ENCODE measurements at places on chromosomes 4 and X. TPM values are rescaled to one million over a fixed set of nuclear protein-coding genes. Genes with fewer than 3 reads are reported as not detected.

GRCh38 chr4:121957266-121957665, 5.4 kb upstream of the TRPC3 start:
- no peak for DNase-seq

The CD40LG gene
- 0.21 TPM for polyA plus RNA-seq

DNA sequence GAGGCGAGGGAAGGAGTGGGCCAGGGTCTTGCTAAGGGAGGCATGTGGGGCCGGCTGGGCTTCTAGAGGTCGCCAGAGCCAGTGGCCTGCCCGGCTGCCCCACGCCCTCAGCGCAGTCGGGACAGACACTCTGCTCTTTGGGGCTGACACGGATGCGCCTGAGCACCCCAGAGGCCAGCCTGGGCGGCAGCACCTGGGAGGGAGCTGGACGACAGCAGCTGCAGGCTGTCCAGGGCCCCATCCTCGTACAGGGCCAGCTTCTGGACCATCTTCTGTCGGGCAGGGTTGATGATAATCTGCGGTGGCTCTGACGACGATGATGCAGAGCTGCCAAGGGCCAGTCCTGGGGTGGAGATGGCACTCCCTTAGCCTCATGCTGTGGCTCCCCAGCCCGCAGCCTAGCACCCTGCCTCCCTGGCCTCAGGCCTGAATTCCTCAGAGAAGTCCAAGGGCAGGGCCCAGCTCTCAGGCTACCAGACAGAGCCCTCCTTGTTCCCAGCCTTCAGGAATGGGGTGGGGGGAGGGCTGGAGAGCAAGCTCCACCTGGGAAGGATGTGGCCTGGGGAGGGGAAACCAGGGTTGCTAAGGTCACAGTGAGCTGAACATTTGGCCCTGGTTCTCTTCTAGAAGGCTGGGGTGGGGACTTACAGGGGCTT, 7.2 kb downstream of the IRAK1 start:
- no peak for DNase-seq

The GPR50 gene
- polyA plus RNA-seq = 0.06 TPM

The HSFX2 gene
- polyA plus RNA-seq = 0.71 TPM

DNA sequence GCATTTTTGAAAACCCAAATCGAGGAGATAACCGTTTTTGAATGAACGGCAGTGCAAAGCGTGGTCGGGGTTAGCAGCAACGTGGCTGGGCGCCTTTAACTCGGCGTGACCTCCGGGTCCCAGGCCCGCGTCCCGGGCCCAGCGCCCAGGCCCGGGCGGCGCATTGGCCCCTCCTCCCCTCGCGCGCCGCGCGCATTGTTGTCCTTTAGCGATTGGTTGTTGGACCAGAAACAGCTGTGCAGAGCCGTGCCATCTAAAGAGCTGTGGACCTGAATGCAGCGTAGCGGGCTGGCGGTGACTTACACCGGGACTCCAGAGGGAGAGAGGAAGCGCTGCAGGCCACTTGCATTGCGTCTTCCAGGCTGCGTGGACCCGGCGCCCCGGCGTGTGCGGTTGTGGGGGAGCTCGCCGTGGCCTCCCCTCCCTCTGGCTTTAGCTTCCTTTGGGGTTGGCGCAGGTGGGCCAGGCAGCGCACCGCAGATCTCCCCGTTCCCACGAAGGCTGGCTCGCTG, at the start of gene STOX2:
STOX2 (plus strand) TSS at position 227 of the 512 bp plus-strand sequence. CDS start 1,484 bp downstream, outside the sequence.
- no peak for DNase-seq

DNA sequence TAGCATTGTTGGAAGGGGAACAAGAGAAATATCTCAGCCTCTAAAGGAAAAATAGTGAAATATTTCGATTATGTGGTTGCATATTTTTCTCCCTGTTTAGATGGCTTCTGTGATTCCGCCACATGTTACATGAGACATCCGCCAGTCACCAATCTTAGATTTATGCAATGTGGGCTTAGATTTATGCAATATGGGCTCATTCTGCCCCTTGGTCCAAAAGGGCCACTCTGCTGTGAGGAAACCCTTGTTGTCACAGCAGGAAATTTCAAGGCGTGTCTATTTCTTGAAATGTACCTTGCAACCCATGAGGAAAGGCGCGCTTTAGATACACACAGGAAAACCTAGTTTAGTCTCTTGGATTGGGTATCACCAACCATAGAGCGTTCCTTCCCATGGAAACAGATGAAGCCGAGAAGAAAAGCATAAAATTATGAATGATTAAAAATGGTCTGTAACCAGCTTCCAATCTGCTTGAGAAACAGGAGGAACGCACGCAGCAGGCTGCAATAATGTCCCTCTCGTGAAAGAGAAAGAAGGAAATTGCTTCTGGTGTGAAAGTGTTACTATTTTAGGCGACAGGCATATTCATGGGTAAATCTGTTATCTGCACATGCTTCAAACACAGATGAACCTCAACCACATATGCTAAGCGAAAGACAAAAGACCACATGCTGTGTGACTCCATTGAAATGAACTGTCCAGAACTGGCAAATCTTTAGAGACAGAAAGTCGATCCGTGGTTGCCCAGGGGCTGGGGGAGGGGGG, 3.7 kb downstream of the RS1 start:
- no peak for DNase-seq

The FAM9B gene
- 0.24 TPM for polyA plus RNA-seq

GRCh38 chr4:48017108-48017571, 568 bp downstream of the NIPAL1 start:
- no peak for DNase-seq

The UGT2B11 gene
- polyA plus RNA-seq = 1.8 TPM

The YTHDC1 gene
- 175 TPM for polyA plus RNA-seq

DNA sequence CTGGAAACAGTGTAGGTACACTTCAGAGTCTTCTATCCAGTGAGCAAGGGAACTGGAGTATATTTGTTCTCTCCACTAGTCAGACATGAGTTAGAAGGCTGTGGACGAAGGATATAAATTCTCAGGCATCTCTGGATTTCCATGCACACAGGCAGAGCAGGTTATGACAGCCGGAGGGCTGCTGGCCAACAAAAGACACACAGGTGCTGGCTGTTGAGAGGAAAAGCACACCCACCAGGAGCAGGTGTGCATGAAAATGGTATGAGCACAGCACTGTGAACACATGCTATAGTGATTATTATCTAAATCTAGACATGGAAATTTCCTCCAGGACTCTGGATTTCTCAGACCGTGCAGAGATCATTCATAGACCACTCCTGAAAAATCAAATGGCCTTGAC, 444.7 kb upstream of the RPS6KA3 start:
- DNase-seq = no peak

- DNase-seq = no peak
Observed at GRCh38 chr4:884259-884658, 47.9 kb downstream of the GAK start.

- no peak for DNase-seq
Observed at GRCh38 chr4:62232814-62233213, 1032.7 kb downstream of the ADGRL3 start.

DNA sequence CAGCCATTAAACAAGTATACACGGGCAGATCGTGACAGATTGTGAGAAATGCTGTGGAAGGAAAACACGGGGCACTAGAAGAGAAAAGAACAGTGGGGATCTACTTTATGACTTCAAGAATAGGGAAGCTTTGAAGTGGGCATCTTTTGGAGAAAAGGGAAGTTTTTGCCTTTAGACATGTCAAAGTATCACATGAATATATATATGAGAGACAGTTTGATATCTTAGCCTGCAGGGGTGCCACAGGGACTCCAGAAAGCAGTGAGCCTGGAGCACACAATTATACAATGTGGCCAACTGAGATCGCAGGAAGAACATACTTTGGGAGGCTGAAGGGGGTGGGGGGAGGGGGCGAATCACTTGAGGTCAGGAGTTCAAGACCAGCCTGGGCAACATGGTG, 35.7 kb downstream of the RELL1 start:
- DNase-seq = no peak

GRCh38 chr4:56505269-56506130, at the start of gene ARL9:
Gene ARL9, plus strand, starts transcription at chr4:56505791. Its CDS starts 72 bp downstream, at chr4:56505863.
- peak; percentile 29 for DNase-seq

DNA sequence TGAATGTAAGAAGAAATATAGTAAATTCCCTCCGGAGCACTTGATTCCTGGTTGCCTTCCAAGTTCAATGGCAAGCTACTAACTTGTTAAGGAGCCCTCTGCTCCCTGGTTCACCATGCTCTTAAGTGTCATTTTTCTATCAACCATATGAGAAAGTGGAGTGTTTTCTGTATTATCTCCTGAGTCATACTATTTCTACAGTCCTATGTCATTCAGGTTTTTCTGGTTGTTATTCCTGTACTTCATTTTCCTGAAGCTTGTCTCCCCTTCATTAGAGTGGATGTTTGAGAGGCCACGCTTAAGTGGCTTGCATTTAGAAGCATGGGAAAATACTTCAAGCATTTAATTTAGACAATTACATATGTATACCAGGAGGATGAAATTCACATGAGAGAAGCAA, 14.7 kb upstream of the EPGN start:
- no peak for DNase-seq

DNA sequence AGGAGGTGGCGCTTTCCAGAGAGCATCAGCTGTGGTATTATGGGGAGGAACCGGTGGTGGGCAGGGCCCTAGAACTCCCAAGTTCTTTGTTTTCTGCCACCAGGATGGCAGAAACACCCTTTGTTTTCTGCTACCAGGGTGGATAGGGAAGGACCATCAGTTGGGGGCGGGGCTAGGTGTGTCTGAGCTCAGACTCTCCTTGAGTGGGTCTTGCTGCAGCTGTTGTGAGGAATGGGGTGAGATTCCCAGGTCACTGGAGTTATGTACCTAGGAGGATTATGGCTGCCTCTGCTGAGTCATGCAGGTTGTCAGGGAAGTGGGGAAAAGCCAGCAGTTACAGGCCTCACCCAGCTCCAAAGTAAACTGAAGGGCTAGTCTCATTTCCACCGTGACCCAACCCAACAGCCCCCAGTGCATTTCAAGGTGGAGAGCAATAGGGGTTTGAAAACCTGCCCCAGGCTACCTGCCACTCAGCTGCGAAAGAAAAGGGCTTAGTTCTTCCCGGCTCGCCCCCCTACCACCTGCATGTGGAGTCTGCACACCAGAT, 167.8 kb upstream of the FAM241A start:
- no peak for DNase-seq

DNA sequence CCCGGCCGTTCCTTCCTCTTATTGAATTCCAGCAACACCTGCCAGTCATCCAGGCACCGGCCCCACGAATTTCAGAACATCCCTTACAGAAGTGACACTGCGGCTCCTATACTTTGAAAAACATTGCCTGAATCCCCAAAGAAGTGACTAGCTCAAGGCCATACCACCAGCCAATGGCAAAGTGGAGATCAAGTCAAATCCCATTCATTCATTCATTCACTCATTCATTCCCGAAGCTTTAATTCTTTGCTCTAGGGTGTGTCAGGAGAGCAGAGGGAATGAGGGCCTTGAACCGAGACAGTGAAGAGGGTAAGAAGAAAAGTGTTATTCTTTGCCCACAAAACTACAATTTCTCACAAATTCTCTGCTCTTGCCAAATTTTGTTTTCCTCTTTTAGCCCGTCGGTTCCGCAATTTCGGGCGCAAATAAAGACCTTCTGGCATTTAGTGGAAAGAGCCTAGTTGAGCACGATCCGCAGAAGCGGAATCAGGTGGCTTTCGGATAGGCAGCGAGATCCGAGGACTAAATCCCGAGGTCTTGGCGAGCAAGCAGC, 824 bp upstream of the HMGB3 start:
- DNase-seq = no peak

GRCh38 chr4:9898596-9899305, 117.3 kb downstream of the DRD5 start:
- no peak for DNase-seq

DNA sequence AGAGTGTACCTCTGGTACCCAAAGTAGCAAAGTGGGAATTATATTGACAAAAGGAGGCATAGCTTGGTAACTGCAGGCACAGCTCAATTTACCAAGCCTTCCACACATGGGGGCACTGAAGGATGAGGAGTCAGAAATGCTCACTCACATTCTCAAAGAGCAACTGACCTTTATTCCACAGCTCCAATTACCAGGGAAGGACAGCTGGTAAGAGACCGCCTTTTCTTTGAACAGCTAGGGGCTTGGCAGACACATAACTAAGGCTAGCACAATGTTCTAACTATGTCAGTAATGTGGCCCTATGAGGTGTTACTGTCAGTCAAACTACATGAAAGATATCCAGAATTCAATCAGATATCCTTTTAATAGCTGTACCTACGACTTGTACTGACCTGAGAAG, 20.5 kb upstream of the STS start:
- no peak for DNase-seq

The CSN1S1 gene
- not detected for polyA plus RNA-seq

- no peak for DNase-seq
Observed at GRCh38 chr4:115711575-115711974, 598.2 kb upstream of the NDST4 start.

- DNase-seq = no peak
Observed at GRCh38 chr4:176034499-176034898, 31.1 kb upstream of the WDR17 start.

GRCh38 chr4:166518315-166518714, 645.3 kb downstream of the TLL1 start:
- no peak for DNase-seq

The LRP2BP gene
- 3.4 TPM for polyA plus RNA-seq

DNA sequence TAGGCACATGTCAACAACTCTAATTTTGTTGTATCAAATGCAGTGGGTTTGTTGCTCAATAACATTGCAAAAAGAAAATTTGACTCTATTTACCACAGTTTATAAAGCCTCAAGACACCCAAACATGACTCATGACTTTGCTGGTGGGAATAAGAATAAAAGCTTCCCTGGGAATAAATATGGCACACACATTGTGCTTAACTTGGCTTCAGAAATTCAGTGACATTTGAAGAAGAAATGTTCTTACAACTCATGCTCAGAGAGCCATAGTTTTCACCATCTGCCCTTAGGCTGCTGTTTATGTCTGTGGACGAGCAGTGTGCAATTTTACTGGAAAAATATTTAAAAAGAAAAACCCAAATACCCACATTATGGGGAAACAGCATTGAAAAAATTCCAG, 60.9 kb downstream of the SPATA18 start:
- no peak for DNase-seq

- no peak for DNase-seq
Observed at GRCh38 chrX:9700555-9700954, 65.1 kb downstream of the GPR143 start.

The OPRPN gene
- polyA plus RNA-seq = not detected

DNA sequence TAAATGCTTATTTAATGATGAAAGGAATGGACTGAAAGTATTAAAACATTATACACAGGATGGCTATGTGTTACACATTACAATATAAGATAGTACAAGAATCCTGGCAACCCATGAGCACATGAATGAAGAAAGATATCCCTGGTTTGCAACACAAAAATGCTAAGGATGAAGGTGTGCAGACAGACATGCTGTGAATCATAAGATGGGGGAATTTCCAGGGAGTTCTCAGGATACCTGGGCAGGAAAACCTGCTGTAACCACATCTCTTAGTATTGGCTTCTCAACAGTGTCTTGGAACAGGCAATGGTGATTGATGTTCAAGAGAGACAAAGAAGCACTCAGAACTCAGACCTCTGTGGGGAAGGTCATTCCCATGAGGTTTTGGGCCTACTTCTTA, 23.9 kb upstream of the ANOS1 start:
- no peak for DNase-seq

DNA sequence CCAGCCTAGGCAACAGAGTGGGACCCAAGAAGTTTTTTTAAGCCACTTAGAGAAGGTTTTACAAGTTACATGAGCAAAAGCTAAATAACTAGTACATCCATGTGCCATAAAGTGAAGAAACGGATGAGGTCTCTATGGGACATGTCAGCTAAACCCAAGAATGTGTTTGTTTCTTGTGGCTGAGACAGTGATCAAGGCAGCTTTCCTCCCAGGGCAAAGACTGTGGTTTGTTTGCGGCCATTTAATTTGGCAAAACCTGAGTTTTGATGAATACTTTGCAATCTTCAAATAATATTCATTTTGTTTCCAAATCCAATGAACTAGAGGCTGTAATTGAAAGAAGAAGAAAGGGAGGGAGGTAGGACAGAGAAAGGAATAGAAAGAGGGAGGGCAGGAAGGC, 44.9 kb upstream of the SLC2A9 start:
- no peak for DNase-seq

- DNase-seq = no peak
Observed at GRCh38 chr4:170743633-170744032, 653.9 kb upstream of the AADAT start.

Data from right renal cortex interstitium (tissue), 3 donors.